ENCODE measurements at places on chromosomes 1 and 21.

- DNase-seq: no peak
Measured at GRCh38 chr1:226985839-226986463, 45.9 kb downstream of the COQ8A start.

GRCh38 chr1:112636056-112636455 lies 16.4 kb downstream of the CAPZA1 start:
- no peak for DNase-seq

GRCh38 chr1:43267818-43268425 lies 1.9 kb upstream of the TMEM125 start:
- DNase-seq: no peak

DNA sequence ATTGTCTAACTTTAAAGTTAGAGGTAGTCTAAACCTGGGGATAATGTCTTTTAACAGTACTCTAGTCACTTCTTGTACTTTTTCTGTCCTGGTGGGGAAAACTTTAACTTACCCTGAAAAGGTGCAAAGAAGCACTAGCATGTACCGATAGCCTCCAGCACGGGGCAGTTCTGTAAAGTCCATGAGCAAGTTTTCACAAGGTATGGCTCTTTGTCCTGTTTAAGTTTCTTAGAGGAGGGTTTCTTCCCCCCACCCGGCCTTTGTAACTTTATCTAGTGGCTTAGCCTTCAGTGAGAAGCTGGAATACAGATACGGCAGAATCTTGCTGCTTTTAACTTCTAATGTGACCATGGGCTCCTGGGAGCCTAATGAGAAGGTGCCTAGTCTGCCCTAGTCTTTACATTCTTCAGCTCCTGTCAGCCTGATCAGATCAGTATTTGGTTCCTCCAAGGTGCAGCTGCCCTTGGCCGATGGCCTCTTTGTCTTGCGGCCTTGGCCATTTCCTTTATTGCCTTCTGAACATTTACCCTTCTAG lies 39.8 kb upstream of the CFAP126 start:
- no peak for DNase-seq

DNA sequence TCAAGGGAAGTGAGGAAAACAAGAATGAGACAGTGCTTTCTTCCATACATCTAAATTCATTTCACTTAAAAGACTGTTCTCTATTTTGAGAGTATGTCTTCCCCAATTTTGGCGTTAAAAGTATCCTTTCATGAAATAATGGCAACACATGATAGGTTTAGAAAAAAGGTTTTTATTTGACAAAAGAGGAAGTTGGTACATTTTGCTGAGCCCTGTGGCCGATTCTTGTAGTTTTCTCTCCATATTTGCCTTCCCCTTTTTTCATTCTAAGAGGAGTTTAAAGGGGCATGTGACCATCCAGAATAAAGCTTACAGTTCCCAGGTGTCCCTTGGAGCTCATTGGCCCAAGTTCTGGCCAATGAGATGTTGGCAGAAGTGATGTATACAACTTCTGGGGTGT lies 140.4 kb upstream of the KCNE2 start:
- no peak for DNase-seq

DNA sequence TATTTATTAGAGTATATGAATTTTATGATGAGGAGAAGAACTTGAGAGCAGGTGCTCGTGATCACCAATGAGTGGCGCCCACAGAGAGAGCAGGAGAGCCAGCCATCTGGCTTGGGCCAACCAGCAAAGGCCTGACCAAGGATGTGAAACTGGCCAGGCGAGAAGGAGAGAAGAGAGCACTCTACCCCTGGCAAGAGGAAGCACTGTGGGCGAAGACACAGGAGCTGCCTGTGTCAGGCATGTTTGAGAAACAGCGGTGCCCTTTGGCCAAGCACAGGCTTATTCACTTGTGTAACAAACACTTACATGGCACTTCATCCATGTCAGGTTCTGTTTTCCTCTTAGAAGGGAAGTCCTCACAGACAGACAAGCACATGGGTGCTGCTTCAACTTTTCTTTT lies 4.2 kb upstream of the SIPA1L2 start:
- DNase-seq: no peak

GRCh38 chr1:62613890-62614289 lies 16.6 kb downstream of the ANGPTL3 start:
- DNase-seq: no peak

GRCh38 chr1:2628933-2629626 lies 3.7 kb downstream of the MMEL1 start:
- DNase-seq: no peak

GRCh38 chr1:36650200-36651065 lies 167.7 kb upstream of the CSF3R start:
- peak; percentile 43 for DNase-seq

DNA sequence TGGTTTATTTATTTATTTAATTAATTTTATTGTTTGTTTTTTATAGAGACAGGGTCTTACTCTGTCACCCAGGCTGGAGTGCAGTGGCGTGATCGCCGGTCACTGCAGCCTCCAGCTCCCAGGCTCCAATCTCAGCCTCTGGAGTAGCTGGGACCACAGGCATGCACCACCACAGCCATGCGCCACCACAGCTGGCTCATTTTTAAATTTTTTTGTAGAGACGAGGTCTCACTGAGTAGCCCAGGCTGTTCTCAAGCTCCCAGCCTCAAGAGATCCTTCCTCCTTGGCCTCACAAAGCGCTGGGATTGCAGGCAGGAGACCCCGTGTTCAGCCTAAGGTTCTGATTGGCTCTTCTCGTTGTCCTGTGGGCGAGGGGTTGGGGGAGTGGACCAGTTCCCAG lies 22.1 kb downstream of the UMODL1 start:
- no peak for DNase-seq

GRCh38 chr1:24321697-24322469 lies 2.7 kb downstream of the GRHL3 start:
- DNase-seq: no peak

DNA sequence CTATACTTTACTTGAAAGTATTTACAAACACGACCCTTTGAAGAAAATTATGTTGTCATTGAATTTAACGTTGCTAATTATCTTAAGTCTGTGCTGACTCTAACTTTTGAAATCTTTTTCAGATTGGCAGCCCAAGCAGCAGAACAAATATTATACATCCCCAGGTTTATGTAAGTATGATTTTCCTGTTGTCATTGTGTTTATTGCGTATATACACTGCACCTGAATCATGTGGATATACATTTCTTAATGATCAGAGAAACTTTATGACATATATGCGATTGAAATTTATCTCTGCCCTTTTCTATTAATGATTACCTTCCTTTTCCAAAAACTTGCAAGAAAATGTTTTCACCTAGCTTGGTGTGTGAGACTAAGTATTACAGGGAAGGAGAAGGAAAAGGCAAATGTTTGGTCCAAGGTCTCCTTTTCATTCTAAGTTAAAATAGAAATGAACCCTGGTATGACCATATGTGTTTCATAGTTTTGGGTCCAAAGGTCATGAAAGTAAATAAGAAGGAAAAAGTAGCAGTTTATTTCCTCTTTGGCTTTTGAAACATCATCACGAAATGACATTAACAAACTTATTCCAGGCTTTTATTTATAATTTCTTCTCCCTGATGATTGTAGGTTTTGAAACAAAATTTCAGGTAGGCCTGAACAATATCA lies 116.8 kb downstream of the VPS13D start:
- DNase-seq: no peak

GRCh38 chr1:65165269-65165993 lies 17.4 kb downstream of the AK4 start:
- DNase-seq: no peak

DNA sequence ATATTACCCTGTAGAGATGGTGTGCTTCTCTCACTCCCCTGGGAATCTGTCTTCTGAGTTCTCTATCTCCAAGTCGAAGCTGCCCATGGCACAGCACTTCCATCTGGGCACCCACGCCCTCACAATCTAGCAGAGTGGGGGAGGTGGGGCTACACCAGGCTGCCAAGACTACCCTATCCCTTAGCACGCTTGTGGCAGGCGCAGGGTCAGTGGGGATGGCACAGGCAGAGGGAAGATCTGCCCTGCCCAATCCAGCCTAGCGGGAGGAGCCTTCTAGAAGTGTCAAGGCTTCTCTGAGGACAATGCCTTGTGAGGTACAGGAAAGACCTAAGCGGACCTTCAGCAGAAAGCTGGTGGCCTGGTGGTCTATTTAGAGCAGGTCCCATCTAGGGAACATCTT lies 49.1 kb downstream of the DMAP1 start:
- DNase-seq: no peak

DNA sequence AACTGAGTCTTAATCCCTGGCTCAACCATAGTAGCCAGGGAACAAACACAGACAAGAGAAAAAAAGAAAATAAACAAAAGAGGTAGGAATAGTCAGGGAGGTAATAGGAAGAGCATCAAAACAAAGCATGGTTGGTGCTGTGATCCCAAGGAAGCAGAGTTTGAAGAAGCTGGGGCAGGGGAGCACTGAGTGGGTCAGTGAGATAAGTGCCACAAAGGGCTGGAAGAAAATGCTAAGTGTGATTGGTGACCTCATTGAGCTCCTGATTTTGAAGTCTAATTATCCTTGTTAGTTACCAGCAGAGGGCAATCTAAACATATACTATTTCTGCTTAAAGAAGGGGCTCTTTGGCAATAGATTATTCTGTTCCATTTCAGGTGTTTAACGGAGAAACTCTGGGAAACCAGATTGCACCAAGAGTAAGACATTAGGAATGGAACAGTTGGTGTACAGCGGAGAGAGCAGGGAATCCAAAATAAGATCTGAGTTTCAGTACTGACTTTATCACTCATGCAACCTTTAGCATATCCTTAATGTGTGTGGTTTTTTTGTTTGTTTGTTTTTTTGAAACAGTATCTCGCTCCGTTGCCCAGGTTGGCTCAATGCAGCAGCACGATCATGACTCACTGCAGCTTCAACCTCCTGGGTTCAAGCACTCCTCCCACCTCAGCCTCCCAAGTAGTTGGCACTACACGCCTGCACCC lies 30.7 kb upstream of the KIAA1614 start:
- peak; percentile 77 for DNase-seq

DNA sequence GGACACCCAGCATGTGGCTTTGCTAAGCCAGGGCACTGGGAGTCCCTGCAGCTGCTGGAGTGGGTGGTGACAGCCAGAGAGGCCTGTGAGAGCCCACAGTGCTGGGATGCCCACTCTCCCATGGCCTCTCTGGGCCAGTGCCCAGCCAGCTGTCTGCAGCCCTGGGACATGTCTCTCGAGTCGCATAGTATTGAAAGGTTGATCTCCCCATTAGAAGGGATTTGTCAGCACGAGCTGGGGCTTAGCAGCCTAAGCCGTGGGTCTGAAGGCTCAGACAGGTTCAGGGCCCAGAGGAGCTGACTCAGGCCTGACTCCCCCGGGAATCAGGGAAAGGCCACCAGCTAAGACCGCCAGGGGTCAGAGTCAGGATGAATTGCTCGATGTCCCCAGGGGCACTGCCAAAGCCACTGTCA lies 53.5 kb downstream of the FOXD2 start:
- no peak for DNase-seq

- DNase-seq: no peak
Measured at GRCh38 chr1:111559736-111560279, 56.4 kb upstream of the ADORA3 start.

- DNase-seq: no peak
Measured at GRCh38 chr1:168676029-168676812, 52.8 kb downstream of the DPT start.

DNA sequence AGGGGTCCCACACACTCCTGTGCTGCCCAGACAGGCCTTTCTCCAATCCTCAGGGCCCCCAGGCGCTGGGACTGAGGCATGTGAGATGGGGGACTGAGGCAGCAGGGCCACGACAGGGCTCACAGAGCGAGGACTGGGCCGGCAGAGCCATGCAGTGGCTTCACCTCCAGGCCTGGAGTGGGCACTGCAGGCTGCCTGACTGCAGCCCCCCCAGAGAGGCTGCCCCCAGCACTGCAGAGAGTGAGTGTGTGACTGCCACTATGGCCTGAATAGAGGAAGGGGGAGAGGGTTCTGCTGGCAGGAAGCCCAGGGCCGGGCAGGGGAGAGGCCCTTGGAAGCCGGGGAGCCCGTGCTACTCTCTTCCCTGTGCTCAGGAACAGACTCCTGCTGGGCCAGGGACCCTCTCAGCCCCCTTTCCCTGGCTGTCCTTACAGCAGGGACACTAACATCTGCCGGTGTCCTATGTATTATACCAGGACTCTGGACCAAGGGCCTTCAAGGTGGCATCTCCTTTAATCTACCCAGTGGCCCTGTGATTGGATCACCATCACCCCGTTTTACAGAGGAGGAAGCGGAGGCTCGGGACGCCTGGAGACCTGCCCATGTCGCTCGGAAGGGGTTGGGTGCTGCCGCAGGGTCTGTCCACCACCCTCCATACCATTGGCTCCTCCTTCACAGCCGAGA lies 20.2 kb upstream of the PLEKHG5 start:
- no peak for DNase-seq

GRCh38 chr1:29584362-29584761 lies 348.0 kb downstream of the PTPRU start:
- no peak for DNase-seq

DNA sequence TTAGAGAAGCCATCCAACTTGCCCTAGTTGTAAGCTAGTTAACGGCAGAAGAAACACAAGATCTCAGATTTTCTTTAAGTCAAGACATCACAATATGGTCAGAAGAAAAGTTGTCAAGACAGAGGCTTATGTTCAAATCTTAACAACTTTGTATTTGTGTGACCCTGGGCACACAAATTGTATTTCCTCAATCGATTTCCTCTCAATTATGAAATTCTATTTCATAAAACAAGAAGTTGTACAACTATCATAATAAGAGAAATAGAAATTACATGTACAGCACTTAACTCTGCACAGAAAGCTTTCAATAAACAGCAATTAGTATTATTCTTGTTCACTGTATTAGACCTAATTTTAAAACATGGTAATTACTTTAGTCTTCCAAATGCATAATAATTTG lies 62.9 kb upstream of the SDC3 start:
- no peak for DNase-seq

DNA sequence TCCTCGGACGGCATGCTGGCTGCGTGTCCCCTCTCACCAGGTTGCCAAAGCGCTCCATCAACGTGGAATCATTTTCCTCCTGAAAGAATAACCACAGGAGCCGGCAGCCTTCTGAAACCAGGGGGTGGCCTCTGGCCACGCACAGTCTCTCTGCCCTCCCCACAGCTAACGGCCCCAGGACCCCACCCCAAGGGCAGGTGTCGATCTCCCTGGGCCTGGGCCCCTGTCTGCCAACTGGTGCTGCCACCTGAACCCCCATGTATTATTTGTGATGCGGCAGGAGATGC lies 46.1 kb downstream of the KCNAB2 start:
- no peak for DNase-seq

DNA sequence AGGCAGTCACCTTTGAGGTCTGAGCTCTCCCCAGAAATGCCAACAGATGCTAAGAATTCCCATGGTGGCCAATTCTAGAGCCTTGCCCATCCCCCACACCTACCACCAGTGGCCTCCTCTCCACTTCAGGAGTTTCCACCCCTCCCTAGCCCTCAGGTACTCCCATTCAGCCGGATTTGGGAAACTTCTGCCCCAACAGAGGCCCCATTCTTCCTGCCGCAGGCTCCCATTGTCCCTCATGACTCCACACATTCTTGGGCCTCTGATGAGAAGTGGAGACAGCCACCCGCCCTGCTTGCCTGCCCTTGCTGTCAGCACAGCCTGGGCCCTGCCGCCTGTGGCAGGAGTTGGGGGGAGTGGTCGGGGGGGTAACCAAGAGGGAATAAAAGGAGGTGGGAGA lies 4.6 kb downstream of the BLACAT1 start:
- DNase-seq: no peak

GRCh38 chr1:71296551-71297134 lies 215.8 kb upstream of the ZRANB2 start:
- DNase-seq: no peak

GRCh38 chr1:35808450-35809113 lies 766 bp downstream of the AGO4 start:
- DNase-seq: peak; percentile 24

- DNase-seq: no peak
Measured at GRCh38 chr21:31583498-31583897, 76.0 kb upstream of the SOD1 start.
